Effector memory CD4-positive, alpha-beta T cell (primary cell): ENCODE measurements at places on chromosomes 5 and 9.

GRCh38 chr5:177440211-177440989, 6.2 kb upstream of the PRR7 start:
- DNase-seq, result peak; percentile 60

GRCh38 chr5:90446961-90447360, 27.6 kb downstream of the MBLAC2 start:
- no peak for DNase-seq

DNA sequence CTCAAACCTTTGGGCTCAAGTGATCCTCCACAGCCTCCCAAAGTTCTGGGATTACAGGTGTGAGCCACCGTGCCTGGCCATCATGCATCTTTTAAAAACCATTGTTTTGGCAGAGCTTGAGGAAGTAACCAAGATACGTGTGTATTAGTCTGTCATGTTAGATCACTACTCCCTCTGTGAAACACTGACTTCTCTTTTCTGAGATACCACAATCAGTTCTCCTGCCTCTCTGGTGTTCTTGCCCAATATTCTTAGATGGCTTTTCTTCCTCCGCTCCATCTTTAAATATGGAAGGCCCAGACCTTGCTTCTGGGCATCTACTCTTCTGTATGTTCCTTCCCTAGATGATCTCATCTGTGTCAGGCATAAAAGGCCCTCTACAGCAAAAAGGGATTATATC, 14.2 kb upstream of the CCNB1 start:
- DNase-seq, result no peak

GRCh38 chr5:140857987-140858240, 2.2 kb downstream of the PCDHA10 start:
- no peak for DNase-seq

DNA sequence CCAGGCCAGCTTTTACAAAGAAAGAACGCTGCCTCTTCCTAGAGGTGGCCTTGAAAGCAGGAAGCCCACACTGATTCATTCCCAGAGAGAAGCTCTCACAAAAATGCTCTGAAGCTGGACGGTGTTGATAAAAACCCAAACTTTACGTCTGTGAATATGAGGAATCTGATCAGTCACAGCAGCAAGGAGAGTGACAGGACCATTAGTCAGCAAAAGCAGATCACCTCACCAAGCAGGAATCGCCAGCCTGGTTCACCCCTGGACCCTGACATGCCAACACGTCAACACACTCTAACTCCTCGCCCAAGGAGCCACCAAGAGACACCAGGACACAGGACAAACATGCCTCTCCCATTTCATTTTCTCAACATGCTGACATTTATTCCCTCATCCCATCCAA, 70.6 kb upstream of the ZNF622 start:
- DNase-seq, result no peak

GRCh38 chr5:173493846-173494245, 122.6 kb downstream of the BOD1 start:
- no peak for DNase-seq

GRCh38 chr5:102857076-102857818, 102.1 kb downstream of the PAM start:
- no peak for DNase-seq

DNA sequence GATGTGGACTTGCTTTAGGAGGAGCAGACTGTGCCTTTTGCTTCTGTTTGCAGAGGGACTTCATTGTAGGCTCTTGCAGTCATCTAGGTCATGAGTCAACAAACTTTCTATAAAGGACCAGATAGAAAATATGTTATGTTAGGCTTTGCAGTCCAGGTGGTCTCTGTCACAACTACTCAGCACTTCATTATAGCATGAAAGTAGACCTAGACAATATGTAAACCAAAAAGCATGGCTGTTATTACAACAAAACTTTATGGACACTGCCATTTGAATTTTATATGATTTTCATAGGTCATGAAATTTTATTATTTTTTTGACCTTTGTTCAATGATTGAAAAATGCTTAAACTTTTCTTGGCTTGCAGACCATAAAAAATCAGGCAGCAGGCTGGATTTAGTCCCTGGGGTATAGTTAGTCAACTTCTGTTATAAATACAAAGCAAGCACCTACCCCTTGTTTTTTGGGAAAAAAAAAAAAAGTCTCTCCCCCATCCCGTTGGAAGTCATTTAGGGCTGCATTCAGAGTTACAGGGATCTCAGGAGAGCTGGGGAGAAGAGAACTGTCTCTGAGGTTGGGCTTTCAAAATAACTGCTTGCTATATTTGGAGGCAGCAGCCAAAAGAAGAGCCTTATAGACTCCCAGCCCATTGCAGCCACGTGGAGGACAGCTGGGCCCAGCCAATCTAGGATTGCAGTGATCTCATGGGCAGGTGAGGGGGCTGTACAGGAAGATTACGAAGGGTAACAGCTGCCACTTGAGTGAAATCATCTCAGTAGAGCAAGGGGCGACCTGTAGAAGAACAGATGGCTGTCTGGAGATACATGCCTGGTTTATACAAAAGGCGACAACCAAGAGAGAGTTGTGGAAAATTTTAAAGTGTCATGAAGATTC, 136.6 kb upstream of the TNC start:
- DNase-seq, result no peak

DNA sequence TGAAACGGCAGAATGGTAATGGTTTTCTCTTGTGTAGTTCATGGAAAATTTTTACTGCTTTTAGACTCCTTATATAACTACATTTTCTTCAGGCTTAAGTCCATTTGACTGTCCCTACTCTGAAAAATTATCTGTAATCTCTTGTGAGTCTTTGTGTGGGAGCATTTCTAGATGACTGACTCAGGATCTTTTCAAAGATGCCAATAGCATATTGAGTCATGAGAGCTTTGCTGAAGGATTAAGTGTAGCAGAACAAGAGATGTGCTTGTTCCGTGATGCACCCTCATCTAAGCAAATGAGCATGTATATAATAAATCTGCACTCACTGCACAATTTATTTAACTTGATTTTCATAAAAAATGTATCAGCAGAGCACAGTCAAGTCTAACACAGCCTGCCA, 298.7 kb upstream of the CDH6 start:
- DNase-seq, result no peak

GRCh38 chr9:94600715-94601114, 7.1 kb upstream of the FBP2 start:
- DNase-seq, result no peak

GRCh38 chr9:133687856-133688761, 50.0 kb downstream of the SARDH start:
- DNase-seq, result no peak

- DNase-seq, result no peak
These were observed 280.2 kb downstream of the SEMA5A start for GRCh38 chr5:9265441-9266287.

DNA sequence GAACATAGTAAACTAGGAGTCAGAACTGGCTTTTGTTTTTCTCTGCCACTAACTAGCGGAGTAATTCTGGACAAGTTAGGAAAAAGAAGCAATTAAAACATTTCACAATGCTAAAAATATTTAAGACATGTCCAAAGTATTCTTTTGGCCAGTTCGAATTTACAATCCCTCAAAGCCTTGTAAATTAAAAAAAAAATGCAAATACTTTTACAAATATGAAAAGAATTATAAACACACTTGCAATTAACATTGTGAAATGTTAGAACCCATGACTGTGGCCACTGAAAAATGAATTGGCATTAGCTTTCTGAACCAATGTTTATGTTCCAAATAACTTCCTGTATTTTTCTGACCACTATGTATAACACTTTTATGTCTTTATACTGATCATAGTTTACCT, 2.2 kb downstream of the RAD1 start:
- DNase-seq, result no peak

DNA sequence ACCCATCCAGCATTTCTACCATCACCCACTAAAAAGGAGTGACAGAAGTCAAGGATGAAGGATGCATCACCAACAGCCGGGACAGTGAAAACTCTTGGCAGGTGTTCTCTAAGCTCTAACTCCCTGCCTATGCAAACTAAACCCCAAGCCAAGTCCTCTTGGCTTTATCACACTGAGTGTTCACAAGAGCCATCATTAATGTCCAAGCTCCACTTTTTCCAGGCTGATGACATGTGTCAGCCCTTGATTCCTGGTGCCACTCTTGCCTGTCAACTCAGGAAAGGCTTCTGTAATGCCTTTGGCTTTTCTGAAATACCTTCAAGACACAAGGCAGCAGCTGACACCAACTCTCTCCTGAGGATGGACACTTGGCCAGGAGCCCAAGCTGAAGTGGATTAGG, 86.9 kb downstream of the NR6A1 start:
- DNase-seq, result no peak

DNA sequence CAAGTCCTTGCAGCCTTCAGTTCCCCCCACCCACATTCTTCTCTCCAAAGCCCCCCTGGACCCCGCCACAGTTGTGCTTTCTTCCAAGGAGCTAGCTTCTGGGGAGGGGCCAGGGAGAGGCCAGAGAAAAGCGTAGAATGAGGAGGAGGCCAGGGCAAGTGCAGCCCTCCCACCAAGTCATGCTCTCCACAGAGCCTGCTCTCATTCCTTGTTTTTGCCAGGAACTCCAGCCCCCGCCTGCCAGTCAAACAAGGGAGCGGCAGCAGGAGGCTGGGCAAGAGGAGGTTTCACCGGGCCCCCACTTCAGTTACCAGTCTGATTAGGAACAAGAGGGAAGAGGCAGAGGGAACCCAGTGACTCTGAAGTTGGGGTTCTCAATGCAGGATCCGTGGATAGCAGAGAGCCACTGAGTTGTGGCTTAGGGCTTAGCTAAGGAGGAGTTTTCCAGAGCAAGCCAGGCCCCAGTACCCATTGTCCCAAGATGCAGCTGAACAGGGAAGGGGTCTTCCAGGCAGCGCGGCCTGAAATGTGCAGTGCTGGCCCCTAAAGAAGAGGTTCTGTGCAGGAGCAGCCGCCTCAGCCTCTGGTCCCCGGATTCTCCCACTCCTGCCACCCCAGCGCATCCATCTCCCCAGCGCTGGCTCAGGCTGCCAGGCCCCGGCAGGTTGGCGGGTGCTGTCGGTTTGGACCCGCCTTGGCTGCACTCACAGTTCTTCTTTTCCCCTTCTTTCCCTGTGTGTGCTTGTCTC, 120.6 kb downstream of the DAB2IP start:
- DNase-seq, result no peak

DNA sequence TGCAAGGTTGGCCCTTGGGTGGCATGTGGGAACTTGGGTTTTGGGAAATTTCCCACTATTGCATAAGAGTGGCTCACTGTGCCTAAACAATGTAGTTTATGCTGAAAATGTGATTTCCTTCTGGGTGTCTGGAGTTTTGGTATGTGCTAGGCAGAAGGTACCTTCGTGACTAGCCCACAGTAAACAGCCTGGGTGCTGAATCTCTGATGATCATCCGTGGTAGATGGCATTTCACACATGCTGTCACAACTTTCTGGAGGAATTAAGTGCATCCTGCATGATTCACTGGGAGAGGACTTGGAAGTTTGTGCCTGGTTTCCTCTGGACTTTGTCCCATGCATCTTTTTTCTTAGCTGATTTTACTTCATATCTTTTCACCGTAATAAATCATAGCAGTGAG, 64.5 kb downstream of the LNPEP start:
- DNase-seq, result no peak

GRCh38 chr9:115957585-115957984, 196.0 kb upstream of the PAPPA start:
- no peak for DNase-seq

DNA sequence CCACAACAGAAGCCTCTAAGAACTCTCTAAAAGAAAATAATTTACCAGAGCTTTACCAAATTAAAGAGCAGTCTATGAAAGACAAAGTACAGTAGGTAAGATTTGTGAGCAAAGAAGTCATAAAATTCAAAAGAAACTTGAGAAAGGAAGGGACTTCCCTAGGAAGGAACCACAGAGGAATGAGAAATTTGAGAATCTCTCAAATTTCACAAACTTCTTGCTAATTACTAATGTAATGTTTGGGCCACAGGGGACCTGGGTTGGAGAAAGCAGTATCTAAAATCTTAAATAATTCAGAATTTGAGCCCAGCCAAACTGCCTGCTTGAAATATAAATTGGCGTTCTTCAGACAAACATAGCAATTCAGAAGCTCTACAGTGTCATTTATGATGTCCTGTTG, 225.0 kb upstream of the PRR16 start:
- DNase-seq, result no peak

- DNase-seq, result no peak
These were observed 187.3 kb downstream of the TENT4A start for GRCh38 chr5:6900247-6901227.

DNA sequence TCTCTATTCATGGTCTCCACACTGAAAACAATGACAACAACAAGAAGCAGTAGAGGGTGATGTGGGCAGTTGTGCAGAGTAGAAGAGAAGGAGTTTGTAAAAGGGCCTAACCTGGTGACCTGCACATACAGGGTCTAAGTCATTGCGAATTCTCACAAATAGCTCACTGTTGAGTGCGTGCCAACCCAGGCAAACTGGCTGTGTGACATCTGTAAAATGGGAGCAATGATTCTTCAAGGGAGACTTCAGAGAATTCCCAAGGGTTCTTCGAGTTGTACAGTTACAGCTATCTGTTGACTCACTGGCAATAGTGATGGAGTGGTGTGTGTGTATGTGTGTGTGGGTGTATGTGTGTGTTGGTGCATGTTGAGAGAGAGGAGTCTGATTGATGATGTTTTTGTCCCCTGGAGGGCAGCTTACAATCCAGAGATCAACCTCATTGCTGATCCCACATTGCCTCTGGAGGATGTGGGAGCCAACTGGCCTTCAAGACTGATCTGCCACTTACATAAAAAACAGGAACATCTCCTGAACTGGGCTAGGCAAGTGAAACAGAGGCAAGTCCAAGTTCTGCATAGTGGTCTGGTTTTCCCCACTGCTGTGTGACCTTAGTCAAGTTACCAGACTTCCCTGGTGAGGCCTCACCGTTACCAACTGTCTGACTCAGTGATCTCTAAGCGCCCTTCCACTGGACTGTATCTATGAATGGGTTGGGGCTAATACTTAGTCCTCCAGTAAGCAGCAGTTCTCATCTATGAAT, 3.2 kb downstream of the FAT2 start:
- DNase-seq, result no peak

GRCh38 chr5:148457183-148457620, 73.4 kb downstream of the FBXO38 start:
- no peak for DNase-seq

- DNase-seq, result no peak
These were observed 513.5 kb downstream of the DMAC1 start for GRCh38 chr9:7286101-7286500.

DNA sequence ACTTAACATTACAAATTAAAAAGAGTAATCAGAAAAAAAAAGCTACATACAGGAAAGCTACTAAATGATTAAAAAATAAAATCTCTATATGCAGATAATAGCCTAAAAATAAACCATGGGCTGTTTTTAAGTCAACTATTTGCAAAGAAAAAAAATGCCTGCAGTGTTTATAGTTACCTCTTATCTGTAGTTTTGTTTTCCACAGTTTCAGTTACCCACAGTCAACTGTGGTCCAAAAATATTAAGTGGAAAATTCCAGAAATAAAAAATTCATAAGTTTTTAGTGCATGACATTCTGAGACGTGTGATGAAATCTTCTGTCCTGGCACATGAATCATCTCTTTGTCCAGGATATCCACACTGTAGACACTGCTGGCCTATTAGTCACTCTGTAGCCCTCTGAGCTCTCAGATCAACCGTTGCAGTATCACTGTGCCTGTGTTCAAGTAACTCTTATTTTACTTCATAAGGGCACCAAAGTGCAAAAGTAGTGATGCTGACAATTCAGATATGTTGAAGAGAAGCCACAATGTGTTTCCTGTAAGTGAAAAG, 59.2 kb downstream of the PRELID2 start:
- no peak for DNase-seq
